ENCODE measurements at places on chromosomes 13 and 19.

DNA sequence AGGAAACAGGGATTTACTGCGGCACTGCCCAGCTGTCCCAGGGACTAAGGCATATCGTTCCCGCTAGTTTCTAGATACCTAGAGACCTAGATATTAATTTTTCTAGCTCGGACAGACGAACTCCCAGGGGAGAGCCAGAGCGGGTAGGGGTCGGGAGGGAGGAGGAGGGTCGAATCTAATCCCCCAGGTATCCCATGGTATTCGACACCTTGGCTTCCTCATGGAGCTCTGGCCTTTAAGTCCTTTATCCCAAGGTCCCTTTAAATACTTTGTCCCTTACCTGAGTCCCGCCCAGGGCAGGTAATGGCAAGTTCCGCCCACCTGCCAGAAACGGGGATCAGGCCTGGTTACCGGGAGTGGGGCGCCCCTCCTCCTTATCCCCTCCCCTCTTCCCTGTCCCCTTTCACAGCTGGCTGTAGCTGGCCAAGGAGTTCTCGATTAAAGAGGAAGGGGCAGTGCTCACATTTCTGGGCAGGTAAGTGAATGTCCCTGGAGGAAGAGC, at the start of gene PRRG2:
Gene PRRG2 (plus strand): TSS at position 310 of the 502 bp plus-strand sequence. CDS start 1,904 bp downstream, outside the sequence.
- no peak for DNase-seq

DNA sequence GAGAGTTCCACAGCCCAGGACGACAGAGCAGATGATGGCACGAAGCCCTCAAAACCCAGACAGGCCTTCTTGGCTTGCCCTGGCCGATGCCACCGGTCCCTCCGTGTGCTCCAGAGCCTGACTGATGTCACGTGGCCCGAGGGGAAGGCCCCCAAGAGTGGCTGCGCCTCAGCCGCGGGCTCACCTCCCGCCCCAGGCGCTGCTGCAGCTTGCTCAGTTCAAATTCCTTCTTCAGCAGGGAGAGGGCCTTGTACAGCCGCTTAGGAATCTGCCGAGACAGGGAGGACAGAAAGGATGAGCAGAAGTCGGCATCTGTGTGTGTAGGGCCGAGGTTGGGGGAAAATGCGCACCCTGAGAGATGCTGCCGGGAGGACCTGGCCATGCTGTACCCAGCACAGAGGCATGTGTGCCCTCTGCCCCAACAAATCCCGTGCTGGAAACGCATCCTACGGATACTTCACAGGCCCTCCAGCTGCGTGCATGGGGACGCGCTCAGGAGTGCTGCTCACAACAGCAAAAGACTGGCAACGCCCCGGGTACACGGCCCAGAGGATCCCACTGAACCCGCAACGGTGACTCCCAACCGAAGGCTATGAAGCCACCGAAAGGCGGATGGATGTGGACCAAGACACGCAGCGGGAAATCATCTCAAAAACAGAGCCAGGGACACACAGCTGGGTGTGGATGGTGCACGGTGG, 12.9 kb downstream of the LONP1 start:
- no peak for DNase-seq

DNA sequence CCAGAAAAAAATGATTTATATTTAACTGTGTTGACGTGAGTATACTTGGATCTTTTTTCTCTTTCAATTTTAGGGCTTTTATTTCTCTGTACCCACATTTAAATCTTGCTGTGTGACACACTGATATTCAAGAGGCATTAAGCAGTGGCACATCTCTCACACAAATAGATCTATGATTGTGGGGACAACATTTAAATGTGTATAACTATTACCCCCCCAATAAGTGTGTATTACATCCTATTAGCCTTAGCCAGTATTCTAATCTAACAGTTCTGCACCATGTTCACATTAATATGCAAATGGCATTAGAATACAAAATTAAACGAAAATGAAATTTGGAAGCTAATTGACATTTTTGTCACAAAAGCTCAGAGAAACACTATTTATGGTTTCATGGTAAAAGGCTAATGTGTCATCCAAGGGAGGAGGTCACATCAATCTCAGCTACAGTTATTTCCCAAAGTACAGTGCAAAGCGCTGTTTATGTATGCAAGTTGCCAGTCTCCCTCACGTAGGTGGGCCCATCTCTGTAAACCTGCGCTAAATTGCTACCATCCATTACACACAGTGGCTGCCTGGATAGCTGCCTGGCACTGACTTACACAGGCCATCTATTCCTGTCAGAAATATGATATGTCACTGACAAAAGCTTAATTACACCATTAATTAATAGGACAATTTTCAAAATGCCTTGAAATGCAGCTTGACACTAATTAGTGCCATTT, 984.7 kb upstream of the PCDH9 start:
- DNase-seq: no peak

GRCh38 chr13:77874406-77874805, 44.2 kb downstream of the EDNRB start:
- no peak for DNase-seq

- DNase-seq: no peak
Observed at GRCh38 chr19:8096071-8096470, 43.5 kb downstream of the CCL25 start.

DNA sequence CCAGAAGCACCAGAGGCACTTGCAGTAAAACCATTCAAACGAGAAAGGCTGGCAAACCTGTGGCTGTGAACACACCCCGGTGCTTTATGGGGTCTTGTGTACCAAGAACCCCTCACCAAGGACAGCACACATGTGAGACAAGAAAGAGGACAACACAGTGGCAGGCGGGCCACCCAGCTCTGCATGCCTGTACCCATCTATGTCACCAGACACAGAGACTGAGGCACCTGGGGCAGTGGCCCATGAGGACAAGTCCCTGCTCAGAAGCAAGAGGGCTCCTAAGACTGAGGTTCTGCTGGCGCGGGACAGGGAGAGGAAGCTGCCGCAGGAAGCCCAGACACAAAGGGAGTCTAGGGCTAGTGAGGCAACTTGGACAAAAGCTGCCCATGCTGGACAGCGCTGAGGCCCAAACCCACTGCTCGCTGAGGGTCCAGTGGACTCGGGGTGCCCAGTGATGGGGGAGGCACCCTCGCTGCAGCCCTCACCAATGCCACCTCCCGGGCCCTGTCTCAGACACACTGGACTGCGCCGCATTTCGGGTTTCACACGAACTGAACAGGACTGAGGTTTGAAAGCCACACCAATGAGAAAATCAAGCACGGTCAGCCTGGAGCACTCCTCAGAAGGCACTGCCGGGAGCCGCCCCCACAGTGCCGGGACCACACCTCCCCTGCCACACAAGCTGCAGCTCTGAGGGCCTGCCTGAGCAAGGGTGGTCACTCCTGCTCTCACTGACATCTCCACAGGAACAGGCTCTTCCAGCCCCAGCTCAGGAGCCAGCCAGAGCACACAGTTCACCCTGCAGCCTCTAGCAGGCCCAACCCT, 232.7 kb downstream of the TUBA3C start:
- no peak for DNase-seq

All from SW 1271 (cell line).